Fibroblast of mammary gland (primary cell): ENCODE measurements at places on chromosomes 3 and 15.

DNA sequence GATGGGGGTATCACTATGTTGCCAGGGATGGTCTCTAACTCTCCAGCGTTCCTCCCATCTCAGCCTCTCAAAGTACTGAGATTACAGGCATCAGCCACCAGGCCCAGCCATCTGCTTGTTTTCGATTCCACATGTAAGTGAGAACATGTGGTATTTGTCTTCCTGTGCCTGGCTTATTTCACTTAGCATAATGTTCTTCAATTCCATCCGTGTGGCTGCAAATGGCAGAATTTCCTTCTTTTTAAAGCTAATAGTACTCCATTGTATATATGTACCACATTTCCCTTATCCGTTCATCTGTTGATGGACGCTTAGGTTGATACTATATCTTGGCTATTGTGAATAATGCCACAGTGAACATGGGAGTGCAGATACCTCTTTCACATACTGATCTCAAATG lies 70.6 kb downstream of the ASB7 start:
- no peak for DNase-seq

DNA sequence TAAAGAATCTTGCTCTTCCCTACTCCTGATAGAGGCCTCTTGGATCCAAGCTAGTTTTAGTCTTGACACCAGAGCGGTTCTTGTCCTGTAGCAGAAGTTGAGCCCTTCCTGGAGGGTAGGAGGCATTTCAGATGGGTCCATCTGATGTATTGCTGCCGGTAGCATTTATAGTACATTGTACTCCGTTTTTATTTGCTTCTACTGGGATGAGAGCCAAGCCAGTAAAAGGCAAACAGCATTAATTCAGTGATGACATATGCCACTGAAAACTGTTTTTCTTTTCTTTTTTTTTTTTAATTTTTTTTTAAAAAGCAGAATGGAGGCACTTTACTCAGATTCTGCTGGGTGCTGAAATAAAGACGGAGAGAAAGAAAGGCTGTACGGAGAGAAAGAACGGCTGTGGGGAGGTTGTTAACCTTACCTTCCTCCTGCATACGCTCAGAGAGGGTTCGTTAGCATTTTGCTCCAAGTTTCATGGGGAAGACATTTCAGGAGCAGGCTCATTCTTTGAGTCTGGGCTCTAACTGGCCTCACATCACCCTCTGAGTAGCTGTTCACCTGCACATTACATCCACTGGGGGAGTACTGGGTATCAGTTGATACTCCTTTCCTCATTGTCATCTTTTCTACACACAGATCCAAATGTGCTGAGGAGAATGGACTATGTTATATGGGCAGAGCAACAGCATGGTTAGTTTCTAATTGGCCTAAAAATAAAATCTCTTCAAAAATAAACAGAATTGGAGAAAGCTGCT lies 161.5 kb downstream of the FEZF2 start:
- DNase-seq, result no peak

DNA sequence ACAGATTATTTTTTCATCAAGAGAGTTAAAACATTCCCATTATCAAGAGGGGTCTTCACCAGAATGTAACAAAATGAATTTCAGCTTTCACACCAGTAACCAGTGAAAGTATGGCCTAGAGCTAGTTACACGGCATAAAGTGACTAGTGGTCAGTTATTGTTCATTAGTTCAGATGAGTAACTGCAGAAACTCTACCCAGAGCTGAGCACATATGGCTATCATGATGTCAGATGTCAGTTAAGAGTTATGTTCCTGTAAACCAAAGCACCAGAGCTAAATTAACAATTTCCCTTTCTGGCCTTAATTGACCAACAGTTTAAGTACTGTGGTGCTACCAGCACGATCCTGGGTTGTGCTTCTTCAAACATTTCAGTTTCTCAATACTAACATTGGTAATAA lies 6.6 kb upstream of the MRPS25 start:
- DNase-seq, result peak; percentile 44

DNA sequence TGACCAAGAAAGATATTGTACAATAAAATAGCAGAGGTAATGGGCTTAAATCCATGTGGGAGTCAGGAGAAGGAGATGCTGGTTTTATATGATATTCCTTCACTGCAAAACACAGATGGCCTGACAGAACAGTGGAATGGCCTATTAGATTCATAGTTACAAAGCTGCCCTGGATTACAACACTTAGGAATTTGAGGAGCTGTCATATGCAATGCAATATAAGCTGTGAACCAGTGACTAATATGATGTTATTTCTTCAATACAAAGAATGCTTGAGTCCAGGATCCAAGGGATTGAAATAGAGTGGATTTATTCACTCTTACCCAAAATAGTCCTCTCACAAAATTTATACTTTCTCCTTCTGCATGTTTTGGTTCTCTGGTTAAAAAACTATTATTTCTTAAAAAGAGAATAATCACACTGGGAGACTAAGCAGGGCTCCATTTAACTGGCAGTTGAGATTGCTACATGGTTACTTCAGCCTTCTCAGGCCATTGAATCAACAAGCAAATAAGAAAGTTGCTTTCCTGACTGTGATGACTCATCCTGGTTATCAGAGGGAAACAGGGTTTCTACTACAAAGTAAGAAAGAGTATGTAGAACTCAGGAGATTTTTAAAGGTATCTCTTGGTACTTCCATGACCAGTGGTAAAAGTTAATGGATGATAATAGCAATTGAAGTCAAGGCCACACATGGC lies 79.8 kb upstream of the ZPLD1 start:
- peak; percentile 58 for DNase-seq

- DNase-seq, result no peak
Observed at GRCh38 chr3:64242435-64242834, 17.2 kb upstream of the PRICKLE2 start.

GRCh38 chr3:89974903-89975519 lies 867.6 kb downstream of the EPHA3 start:
- DNase-seq, result no peak

- DNase-seq, result peak; percentile 49
Observed at GRCh38 chr3:180421221-180421620, 180.7 kb upstream of the TTC14 start.

- DNase-seq, result no peak
Observed at GRCh38 chr15:38698254-38698653, 133.6 kb upstream of the RASGRP1 start.

- no peak for DNase-seq
Observed at GRCh38 chr3:176734146-176734545, 463.1 kb downstream of the TBL1XR1 start.

GRCh38 chr3:9501226-9501625 lies 52.4 kb downstream of the LHFPL4 start:
- DNase-seq, result no peak

DNA sequence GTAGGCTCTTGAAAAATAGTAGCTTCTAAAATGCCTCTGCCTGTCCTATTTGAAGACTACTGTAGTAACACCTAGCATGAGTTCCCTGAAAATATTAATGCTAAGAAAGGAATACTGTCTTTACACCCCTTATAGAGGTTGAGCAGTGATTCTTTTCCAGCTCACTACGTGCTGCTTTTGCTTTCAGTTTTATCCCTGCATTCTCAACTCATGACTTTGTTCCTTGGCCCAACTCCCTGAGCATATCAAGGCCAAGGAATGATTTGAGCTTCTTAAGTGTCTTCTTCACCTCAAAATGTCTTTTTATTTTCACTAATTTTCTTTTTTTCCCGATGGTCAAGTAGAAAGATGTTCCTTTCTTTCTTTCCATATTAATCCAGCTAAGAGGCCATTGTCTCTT lies 16.5 kb upstream of the P2RY13 start:
- peak; percentile 79 for DNase-seq
